AG08395 (cell line): ENCODE measurements at places on chromosomes 13 and 19.
A peak's percentile ranks its signal among the peaks of the same experiment; 100 is the strongest.

DNA sequence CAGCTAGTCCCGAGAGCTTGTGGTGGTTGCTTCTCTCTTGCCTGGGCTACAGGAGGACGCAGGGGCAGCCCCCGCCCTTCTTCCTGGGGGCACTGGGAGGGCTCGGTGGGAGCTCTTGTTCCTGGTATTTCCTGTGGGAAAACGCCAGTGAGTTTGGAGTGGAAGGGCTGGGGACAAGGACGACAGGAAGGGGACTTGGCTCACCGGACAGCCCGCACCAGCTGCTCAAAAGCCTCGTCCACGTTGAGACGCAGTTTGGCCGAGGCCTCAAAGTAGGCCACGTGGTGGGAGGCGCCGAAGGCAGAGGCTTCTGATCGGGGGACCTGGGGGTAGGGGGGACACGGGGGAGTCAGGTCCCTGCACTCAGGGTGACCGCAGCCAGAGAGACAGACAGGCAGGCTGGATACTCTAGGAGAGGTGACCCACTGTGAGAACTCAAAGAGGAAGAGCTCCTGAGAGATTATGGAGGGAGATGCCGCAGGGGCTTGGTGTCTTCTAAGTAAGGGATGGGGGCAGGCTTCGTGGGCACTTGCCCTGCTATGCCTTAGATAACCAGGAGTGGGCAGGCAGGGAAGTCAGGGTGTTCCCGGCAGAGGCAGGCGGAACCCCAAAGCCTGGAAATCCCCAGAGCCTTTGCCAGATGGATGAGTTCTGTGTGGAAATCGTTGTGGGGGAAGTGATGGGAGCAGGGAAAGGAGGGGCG is 4.3 kb downstream of the RRAS start:
- no peak for DNase-seq

- DNase-seq, result no peak
Measured at GRCh38 chr19:6209233-6209632, 70.5 kb downstream of the MLLT1 start.

DNA sequence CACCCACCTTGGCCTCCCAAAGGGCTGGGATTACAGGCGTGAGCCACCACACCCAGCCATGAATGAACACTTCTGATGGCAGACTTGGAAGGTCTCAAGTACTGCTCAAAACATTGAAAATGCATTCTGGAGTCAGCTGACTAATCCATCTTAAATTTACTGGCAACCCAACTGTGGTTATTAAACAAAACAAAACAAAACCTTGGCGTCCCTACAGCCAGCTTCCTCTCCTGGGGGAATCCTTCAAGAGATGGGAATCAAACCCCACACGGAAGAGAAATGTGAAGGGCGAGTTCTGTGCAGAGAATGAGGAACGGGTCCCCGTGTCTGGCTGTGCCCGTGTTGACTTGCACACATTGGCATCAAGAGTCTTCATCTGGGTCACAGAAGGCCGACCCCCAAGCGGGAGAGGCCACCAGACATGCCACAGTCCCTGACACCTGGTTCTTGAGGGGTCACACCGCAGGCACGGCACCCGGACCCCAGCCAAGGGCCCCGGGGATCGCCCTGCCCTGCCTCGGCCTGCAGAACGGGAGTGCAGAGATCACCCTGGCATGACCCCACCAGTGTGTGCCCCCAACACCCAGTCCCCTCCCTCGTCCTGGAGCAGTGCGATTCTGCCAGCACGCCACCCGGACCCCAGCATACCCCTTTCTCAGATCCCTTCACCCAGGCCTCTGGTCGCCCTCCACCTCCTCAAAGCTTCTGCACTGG is 3.2 kb downstream of the MAP2K2 start:
- DNase-seq, result peak; percentile 51

GRCh38 chr13:26992951-26993719 is 178.5 kb downstream of the USP12 start:
- no peak for DNase-seq

DNA sequence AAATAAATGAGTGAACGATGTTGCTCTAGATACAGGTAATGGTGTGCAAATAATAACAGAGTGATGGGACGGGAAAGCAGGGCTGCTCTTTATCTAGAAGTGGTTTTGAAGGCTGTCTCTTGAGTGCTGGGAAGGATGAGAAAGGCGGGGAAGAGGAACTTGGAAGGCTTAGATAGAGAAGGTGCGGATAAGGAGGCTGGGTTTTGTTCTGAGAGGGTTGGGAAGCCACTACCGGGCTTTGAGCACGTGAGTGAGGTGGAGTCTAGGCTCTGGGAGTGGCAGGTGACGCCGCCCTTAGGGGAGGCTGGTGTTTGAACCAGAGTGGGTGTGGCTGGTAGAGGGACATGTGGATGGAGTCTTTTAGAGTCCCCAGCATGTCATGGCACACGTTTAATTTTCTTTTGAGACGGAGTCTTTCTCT is 811 bp downstream of the ARMC6 start:
- DNase-seq, result peak; percentile 82

DNA sequence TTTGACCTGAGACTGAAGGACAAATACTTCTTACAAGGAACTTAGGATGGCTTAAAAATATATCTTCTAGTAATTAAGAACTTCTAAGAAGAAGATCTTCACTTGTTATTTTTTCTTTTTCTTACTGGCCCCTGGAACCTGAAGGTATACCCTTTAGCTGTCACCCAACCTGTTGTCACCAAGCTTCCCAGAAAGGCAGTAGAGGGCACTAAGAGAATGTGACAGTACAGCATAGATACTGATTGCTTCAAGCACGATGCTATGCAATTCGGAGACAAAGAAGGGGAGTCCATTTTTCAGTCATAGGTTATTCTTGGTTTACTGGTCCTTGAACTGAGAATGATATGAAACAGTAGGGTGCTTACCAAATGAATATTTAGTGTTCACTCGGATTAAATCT is 208.3 kb upstream of the PCDH9 start:
- no peak for DNase-seq

GRCh38 chr13:32175307-32175706 is 139.9 kb downstream of the ZAR1L start:
- DNase-seq, result no peak

GRCh38 chr13:113050734-113051431 is 54.7 kb upstream of the F7 start:
- DNase-seq, result no peak

- no peak for DNase-seq
Measured at GRCh38 chr19:3151563-3152418, 16.0 kb downstream of the GNA15 start.

DNA sequence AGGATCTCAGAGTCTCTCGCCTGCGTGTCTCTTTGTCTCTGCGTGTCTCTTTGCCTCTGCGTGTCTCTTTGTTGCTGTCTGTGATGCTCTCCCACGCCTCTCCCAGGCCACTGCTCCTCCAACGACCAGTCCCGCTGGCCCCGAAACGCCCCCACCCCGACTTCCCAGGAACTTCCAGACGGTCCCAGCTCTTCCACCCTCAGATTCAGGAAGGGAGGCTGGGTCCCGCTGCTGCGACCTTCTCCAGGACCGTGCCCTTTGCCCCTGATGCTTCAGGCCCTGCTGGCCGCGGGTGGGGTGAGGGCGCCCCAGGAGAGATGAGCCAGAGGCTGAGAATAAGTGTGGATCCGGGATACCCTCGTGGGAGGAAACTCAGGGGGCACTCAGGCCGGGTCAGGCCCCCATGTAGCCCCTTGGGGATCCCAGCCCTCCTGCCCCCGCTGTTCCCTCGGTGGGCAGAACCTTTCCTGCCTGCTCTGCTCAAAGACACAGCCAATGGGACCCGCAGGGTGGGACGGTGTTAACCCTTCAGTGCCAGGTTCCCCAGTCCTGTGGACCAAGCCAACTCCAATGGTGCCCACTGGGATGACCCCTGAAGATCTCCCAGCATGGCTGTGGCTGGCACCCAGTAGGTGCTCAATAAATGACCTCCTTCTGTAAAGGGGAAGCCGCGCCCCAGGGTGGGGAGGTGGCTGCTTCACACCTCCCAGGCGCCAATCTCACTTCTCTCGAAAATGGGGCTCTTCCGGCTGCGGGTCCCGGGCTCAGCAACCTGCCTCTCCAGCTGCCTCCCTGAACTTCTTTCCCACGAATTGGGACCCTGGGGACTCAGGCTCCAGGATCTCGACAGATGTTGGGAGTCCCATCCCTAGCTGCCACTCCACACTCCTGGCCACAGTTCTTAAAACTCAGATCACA is 1.5 kb upstream of the S1PR5 start:
- DNase-seq, result peak; percentile 4

DNA sequence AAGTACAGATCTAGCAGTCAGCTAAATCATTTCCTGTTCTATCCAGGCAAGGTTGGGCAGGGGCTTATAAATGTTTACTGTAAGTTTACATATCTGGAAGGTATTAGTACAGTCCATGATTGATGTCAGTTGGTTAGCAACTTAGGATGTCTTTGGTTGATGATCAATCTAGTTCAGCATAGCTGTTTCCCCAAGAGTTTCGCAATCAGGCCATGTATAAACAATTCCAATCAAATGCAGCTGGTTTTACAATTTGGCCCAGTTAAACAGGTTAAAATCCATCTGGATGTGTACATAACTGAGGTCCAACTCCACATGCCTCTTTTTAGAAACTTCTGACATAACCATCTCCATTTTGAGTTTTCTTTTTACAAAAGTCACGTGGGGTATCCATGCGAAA is 6.9 kb downstream of the ZNF221 start:
- DNase-seq, result peak; percentile 61

- no peak for DNase-seq
Measured at GRCh38 chr13:41490371-41491015, 33.1 kb downstream of the RGCC start.

- DNase-seq, result no peak
Measured at GRCh38 chr13:32791545-32792172, 205.4 kb downstream of the PDS5B start.

DNA sequence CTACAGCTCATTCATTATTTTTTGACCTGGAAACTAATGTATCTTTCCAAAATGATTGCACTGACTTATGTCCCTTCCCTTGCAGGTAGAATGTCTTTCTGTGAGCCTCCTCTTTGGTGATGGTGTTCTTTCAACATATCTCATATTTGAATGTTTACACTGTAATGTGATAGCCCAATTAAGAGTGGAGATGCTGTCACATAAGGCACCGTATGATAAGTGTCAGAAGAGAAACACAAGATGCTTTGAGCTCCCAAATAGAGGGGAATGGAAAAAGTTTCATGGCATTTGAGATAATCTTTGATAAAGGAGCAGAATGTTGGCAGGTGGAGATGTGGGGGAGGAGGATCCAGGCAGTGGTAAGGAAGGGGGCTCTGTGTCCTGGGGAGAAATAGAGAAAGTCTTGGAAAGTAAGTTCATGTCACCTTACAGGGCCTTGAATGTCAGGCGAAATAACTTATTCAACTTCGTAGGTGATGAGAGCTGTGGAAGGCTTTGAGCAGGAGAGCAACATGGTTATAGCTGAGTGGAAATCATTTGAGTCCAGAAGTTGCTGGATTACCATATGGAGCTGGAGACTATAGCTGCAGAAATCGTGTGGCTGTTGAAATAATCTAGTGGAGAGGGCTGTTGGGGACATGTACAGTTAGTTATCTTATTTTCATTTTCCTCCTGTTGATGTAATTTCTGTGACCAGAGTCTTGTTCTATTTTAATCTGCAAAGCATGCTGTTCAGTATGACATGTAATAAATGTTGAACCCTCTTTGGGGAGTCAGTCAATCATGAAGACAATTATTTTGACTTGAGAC is 10.3 kb upstream of the RNF113B start:
- no peak for DNase-seq

- DNase-seq, result no peak
Measured at GRCh38 chr19:30890033-30890432, 459.2 kb downstream of the TSHZ3 start.
